Fibroblast of skin of scalp (primary cell): ENCODE measurements at places on chromosomes 12 and 14.
A peak's percentile ranks its signal among the peaks of the same experiment; 100 is the strongest.

DNA sequence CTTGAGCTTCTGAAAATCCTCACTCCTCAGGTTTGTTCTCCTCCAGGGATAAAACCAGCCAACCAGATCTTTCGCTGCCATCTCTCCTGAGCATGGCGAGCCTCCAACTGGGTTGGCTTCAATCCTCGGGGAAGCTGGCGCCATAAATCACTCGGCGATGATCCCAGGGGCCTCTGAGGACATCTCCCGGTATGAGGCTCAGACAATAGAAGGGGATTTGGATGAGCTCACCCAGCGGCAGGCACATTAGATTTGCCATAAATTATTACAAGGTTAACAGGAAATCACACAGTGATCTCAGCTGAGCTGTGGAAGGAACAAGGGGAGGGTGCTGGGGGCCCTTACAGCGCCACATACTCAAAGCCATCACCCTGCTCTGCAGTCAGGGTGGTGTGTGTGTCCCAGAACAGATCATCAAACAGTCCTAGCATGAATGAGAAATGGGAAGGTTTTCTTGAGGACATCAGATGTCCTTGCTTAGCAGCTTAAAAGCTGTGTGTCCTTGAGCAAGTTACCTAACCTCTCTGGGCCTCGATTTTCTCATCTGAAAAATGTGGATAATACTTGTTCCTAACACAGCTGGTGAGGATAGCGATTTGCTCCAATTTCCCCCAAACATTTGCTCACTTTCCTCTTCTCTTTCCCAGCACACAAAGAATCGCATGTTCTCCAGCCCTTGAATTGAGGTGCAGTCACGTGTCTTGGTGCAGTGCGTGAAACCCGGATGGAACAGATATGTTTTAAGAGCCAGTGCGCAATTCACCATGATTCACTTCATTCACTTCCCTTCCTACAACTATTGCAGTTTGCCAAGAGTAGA lies 142.8 kb downstream of the SCARB1 start:
- peak; percentile 92 for DNase-seq

DNA sequence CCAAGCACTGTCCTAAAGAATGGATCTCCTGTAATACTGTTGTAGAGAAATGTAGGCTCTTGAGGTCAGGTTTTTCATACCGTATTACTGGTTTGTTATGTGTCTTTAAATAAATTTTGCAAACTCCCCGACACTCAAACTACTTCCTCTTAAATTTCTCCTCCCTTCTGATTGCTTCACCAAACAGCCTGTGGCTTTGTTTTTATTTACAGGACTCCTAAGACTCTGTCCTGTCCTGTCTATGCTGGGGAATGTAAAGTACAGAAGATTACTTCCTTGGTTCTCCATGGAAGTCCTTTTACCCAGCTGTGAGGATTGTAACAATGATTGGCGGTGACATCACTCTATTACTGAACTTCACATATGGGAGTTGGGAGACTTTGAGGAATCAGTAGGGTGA lies 873.5 kb downstream of the DIO2 start:
- DNase-seq, result no peak

- DNase-seq, result no peak
Measured at GRCh38 chr12:112190231-112191025, 65.1 kb downstream of the TRAFD1 start.

DNA sequence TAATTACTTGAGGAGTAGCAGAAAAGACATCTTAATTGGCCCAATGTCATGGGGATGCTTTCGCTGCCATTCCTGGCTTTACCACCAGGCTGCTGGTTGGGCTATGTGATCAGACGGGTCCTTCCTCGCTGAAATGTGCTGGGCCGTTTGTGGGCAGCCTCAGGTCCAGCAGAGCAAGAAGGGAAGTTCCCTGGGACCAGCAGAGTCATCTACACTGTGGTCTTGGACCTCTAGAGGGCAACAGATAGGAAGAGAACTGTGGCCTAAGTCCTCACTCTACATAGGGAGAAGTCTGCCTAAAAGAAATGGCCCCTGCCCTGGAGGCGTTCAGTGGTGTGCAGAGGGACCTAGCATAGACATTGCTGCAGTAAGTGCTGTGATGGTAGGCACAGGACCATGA lies 10.9 kb downstream of the EVL start:
- peak; percentile 36 for DNase-seq

- no peak for DNase-seq
Measured at GRCh38 chr14:35402323-35403113, 2.0 kb downstream of the NFKBIA start.

DNA sequence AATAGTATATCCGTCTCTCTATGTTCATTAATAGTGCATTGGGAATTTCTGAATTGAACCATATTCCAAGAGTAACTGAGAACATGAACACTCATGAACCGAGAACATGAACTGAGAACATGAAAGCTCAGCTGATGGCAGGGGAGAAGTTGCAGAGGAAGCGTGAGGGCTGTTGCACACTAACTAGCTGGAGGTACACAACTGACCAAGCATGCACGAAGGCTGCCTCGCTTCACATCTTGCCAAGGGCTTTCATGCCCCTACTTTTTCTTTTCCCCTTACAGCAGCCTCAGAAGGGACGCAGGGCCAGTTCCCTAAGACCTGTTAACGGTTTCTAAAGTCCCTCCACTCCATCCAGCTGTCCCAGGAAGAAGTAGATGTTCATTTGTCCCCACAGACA lies 4.3 kb downstream of the RNASE1 start:
- no peak for DNase-seq

GRCh38 chr14:30006695-30007094 lies 79.0 kb upstream of the PRKD1 start:
- no peak for DNase-seq

DNA sequence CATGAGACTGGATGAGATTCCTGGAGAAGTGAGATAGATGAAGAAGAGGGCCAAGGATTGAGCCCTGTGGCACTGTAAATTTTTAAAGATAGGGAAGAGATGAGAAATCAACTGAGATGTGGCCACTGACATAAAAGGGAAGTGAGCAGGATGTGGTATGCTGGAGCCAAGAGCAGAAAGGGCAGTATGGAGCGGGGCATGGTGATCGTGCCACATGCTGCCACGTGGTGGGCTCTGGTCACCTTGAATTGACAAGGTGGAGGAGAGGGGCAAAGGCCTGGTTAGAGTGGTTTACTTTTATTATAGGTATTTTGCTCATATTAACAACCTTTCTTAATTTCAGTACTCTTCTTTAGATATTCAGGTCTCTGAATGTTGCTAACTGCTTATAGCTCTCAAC lies 257.9 kb downstream of the NEDD1 start:
- DNase-seq, result no peak

DNA sequence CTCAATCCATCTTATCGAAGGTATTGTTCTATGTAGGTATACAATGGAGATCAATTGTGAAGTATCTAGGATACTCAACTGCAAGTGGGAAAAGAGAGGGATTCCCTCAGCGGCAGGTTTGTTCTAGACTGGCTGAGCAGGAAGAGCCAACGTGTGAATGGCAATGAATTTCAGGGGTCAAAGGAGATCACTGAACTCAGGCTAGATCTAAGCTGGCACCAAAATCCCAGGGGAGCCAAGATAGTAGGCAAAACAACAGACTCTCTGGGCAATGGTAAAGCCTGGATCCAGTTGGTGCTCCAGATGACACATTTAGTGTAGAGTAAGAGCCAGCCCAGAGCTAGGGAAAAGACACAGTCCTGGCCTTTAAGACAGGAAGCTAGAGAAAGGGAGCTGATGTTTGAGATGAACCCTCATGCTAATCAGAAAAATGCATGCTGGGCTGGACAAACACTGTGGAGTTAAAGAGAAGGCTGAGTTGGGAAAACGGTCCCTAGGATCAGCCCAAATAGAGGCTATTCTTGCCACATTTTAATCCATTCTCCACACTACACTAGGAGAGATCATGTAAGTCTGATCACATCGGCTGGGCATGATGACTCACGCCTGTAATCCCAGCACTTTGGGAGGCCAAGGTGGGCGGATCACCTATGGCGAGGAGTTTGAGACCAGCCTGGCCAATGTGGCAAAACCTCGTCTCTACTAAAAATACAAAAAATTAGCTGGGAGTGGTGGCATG lies 45.6 kb downstream of the EFCAB11 start:
- DNase-seq, result peak; percentile 14

DNA sequence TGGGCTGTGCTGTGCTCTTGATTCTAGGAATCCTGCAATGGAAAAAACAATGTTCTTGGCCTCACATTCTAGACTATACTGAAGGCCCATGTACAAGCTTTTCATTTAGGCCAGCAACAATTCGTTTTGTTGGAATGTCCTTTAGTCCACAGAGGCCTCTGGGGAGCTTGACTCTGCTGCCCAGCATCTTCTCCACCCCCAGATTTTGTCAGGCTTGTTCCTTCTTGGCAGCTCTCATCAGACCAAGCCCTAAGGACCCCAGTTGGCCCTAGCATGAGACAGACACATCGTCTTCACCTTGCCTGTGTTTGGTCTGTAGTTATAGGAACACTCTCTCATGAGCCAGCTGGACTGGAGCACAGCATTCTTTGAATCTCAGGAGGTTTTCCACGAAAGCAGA lies 300.1 kb downstream of the VRK1 start:
- no peak for DNase-seq

- no peak for DNase-seq
Measured at GRCh38 chr14:95044463-95045105, 112.7 kb downstream of the DICER1 start.

DNA sequence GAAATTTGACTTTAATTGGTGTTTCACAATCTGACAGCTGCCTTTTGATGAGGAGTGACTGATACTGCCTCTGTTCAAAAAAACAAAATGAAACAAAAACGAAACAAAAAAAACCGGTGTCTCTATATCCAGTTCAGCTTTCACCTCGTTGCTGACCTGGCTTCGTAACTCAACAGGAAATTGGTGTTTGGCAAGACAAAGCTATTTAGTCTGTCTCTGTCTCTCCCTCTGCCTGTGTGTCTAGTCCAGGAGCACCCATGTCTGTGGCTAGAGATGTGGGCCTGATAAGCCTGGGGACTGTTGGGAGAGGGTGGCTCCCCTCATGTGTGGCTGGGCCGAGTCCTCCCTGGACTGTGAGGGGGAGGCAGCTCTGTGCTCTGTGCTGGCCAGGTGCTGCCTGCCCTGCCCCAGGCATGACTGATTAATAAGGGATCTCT lies 11.3 kb downstream of the CACNA1C start:
- DNase-seq, result no peak

DNA sequence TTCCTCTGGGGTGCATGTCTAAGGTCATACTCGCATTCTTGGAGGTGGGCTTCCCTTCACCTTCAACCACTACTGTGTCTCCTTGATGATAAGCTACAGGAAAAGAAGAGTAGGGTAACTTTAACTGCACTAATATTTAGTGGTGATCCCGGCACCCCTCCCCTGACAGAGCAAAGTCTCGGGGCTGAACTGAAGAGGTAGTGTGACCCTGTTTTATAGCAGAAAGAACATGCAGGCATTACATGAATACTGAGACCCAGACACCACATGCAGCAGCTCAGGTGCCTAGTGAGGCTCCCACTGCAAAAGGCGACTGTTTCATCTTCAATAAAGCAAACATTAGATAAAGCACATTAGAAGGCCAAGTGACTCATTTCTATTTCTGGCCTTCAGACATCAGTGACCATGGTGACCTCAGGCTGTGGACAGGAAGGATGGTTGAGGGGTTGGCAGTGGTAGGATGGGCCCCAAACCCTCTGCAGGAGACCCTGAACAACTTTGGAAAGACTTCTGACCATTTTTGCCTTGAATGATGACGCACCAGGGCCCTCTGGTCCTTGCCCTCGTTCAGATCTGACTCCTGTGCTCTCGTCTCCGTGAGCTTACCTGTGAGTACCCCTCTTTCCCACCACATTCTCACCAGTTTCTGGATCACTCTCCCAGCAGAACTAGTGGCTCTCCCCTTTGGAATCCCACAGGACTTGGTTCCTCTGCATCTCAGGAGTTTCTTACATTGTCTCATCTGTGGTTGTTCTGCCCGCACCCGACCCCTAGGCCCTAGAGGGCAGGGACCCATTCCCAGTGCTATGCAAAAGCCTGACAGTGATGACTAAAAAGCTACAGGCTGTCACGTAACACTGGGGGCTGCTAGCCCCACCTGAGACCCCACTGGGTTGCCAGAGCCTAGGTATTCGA lies 23.8 kb upstream of the JPH4 start:
- DNase-seq, result no peak

DNA sequence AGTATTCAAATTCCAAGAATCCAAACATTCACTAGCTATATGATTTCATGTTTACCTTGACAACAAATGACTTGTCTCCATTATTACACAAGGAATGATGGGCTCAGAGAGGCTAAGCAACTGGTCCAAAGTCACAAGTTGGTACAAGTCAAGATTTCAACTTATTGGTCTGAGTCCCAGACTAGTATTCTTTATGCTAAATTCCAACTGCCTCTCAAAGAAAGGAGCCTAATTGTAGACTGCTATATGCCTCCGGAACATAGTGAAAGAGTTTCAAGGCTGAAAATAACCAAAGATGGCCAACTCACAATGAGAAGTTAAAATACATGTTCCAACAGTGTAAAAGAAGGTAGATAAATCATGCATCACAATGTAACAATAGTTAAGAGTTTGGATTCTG lies 7.5 kb downstream of the BTG1 start:
- DNase-seq, result peak; percentile 18

DNA sequence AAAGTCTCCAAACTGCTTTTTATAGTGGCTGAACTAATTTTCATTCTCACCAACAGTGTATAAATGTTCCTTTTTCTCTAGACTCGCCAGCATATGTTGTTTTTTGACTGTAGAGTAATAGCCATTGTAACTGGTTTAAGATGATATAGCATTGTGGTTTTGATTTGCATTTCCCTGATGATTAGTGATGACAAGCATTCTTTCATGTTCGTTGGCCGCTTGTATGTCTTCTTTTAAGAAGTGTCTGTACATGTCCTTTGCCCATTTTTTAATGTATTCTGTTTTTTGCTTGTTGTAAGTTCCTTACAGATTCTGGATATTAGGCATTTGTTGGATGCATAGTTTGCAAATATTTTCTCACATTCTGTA lies 404.9 kb downstream of the FLRT2 start:
- DNase-seq, result peak; percentile 50

- no peak for DNase-seq
Measured at GRCh38 chr12:93183940-93184671, 193.6 kb upstream of the NUDT4 start.

- no peak for DNase-seq
Measured at GRCh38 chr14:68491793-68492192, 301.1 kb downstream of the ZFP36L1 start.

GRCh38 chr14:24040692-24041091 lies 11.1 kb upstream of the CARMIL3 start:
- no peak for DNase-seq

GRCh38 chr14:69040353-69040752 lies 61.3 kb upstream of the ACTN1 start:
- DNase-seq, result no peak

DNA sequence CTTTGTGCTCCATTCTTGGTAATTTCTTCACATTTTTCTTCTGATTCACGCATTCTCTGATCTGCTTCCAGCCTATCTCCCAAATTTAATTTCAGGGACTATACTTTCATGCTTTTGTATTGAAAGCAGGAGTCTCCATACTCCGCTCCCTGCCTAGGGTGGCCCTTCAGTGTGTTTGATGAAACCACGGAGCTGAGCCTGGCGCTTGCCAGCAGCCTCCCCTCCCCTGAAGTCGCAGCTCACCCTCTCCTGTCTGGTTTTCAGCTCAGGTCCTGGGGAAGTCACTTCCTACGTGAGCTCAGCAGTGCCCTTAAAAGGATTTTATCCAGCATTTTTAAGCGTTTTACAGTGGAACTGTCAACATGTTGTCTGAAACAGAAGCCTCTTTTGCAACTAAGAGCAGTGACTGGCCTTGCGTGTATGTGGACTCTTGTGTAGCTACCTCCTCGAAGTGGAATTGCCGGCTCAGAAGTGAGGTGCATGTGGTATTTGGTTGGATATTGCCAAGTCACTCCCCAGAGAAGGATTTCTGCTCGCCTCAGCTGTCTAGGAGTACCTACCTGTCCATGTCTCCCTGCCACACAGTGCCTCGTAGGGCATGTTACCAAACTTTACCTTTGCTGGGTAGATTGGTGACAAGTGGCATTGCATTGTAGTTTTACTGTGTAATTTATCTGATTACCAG lies 78.5 kb downstream of the TESC start:
- no peak for DNase-seq
